ENCODE measurements at places on chromosomes 2 and 18.

DNA sequence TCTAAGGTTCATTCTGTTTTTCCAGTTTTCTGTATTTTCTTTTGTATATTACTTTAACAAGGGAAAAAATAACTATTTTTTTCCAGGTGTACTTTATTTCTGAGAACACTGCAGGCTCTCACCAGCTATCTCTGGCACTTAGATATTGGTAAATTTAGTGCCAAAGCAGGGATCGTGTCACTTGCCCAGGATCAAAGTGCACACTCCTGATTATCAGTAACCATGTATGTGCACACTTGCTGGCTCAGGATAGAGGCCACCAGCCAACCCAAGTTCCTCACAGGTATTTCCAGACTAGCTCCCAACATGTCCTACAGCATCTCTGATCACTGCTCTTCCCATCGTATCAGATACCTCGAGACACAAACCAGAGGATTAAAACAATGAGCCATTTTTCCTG, 5.8 kb upstream of the FZD5 start:
- H3K27me3 ChIP-seq: no peaks in the 10 kb centered on the region
- DNase-seq: no peak

DNA sequence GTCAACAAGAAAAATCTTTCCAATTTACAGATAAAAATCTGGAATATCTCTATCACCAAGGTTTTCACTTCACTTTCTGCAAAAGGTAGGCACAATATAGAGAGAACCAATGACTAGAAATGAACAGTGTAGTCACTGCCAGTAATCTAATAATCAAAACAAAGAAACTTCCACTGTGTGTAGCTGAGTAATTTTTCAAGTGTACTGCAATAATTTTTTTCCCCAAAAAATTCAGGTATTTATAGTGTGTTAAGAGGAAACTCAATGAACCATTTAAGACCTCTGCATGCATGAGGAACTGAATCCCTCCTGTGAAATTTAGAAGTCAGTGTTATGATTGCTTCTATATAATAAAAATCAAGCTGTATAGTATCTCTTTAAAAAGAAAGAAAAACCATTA, 121.8 kb downstream of the MEMO1 start:
- peaks cover 10% of the 10 kb centered on the region for H3K36me3 ChIP-seq
- H3K4me1 ChIP-seq: no peaks in the 10 kb centered on the region
- H3K27me3 ChIP-seq: no peaks in the 10 kb centered on the region

DNA sequence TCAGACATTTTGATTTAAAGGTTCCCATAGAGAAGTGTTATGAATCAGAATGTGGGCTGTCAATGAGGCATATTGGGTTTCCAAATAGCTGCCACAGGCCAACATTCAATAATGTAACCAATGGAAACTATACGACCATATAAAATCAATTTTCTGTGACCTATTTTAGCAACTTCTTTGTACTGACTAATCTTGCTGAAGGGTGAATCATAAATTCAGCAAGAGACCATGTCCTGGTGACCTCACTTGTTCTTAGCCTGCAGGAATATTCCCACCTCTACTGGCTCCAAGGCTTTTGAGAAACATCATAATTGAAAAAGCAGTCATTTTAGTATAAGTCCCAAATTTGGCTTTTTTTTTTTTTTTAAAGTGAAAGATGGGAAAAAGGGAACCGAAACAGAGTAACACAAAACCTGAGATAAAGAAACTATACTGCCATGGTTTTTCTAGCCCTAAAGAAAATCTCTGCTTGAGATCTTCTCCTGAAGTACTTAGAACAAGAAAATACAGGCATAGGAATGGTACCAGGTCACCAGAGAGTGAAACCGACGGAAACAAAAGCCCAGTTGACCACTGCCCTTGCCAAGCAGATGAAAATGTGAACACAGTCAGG, 32.1 kb downstream of the PLEKHM3 start:
- no peaks in the 10 kb centered on the region for H3K36me3 ChIP-seq
- H3K27me3 ChIP-seq: no peaks in the 10 kb centered on the region
- DNase-seq: no peak
- H3K4me3 ChIP-seq: no peak overlapping the region

DNA sequence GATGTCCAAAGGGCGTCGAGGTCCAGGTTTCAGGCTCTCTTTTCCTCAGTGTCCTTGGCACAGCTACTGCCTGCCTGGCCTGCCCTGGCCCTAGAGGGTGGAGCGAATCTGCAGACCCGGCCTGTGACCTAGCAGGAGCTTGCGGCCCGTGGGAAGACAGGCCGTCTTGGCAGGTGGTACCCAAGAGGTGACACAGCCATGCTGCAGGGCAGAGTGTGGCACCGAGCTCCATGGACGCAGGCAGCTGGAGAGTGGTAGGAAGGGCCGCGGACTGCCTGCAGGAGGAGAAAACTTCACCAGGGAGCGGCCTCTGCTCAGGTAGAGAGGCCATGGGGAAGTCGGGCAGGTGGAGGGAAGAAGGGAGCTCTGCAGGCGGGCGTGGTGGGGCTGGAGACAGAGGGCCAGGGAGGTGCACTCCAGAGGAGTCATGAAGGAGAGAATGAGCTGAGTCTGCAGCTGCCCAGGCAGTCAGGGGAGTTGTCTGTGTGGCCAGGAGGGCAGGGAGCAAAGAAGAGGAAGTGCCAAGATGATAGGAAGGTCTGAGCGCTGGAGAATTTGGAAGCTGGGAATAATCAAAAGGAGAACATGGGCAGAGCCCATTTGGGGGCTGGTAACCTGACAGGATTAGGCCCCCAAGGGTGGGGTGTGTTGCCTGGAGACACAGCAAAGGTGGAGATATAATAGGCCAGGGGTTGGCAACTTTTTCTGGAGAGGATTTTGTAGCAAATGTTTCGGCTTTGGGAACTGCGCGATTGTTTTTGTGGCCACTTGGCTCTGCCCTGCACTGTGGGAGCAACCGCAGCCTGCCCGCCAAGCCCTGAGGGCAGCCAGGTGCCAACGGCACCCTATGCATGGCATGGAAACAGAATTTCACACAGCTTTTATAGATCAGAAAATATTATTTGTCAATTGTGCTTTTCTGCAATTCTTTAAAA, 154.4 kb upstream of the PXDN start:
- no peak for DNase-seq
- no peak overlapping the region for H3K27ac ChIP-seq
- no peaks in the 10 kb centered on the region for H3K4me1 ChIP-seq
- no peaks in the 10 kb centered on the region for H3K27me3 ChIP-seq
- H3K36me3 ChIP-seq: no peaks in the 10 kb centered on the region

DNA sequence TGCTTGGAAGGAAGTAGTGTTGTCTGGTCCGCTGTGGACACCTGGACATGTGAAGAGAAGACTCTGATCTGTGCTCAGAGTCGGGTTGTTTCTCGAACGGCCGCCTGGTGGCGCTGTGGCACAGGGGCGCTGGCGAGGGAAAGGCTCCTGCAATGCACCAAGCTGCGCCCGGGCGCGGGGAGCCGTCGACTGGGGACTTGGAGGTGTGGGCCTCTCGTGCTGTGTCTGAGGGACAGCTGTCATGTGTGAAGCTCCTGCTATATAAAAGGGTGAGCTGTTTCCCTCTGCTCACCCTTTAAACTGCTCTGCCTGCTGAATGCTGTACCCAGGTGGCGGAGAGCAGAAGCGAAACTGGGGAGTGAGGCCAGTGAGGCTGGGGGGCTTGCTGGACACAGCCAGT, 44.0 kb downstream of the GNAL start:
- peak; percentile 81 for DNase-seq
- peaks cover 11% of the 10 kb centered on the region for H3K27me3 ChIP-seq
- H3K4me1 ChIP-seq: peaks cover 8% of the 10 kb centered on the region
- H3K27ac ChIP-seq: no peak overlapping the region
- peak overlapping the region; percentile 20 for H3K4me3 ChIP-seq

DNA sequence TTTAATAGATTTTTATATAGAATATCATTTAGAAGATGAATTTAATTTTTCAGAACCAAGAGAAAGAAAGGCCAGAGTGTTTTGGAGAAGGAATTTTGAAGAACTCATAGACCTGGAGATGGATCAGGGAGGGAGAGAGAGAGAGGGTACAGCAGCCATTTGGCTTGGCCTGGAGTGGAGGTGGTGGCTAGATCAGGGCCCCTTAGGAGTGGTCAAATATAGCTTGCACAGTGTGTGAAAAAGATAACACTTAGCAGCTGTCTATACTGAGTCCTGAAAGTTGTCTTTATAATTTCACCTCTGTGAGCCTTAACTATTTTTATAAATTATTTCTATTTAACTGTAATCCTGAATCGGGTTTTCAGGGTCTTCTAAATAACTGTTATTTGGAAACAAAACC, 38.8 kb upstream of the ACYP2 start:
- H3K4me3 ChIP-seq: no peak overlapping the region
- H3K27ac ChIP-seq: no peak overlapping the region
- DNase-seq: no peak
- H3K4me1 ChIP-seq: no peaks in the 10 kb centered on the region
- H3K27me3 ChIP-seq: no peaks in the 10 kb centered on the region

- no peaks in the 10 kb centered on the region for H3K36me3 ChIP-seq
- no peak overlapping the region for H3K4me3 ChIP-seq
- no peak overlapping the region for H3K27ac ChIP-seq
- peaks cover 13% of the 10 kb centered on the region for H3K4me1 ChIP-seq
- DNase-seq: peak; percentile 84
Observed at GRCh38 chr2:1550658-1551316, 137.5 kb downstream of the TPO start.

DNA sequence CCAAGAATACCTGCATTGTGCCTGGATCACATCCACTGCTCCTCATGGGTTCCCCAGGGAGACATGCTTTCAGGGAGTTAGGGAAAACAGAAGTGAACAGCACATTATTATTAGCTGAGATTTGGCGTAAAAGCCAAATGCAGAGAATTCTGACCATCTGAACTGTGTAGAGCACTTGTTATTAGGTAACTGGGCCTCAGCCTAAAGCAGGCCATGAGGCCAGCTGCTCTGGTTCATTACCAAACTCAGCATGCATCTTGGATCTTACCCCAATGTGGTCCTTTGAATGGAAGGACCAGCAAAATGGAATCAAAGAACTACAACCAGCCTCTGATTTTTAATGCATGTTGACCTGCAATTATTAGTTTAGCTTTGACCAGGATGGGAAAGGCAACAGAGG, 322.3 kb downstream of the KCNS3 start:
- no peak overlapping the region for H3K27ac ChIP-seq
- H3K4me1 ChIP-seq: no peaks in the 10 kb centered on the region
- no peaks in the 10 kb centered on the region for H3K27me3 ChIP-seq
- no peaks in the 10 kb centered on the region for H3K36me3 ChIP-seq
- H3K4me3 ChIP-seq: no peak overlapping the region

DNA sequence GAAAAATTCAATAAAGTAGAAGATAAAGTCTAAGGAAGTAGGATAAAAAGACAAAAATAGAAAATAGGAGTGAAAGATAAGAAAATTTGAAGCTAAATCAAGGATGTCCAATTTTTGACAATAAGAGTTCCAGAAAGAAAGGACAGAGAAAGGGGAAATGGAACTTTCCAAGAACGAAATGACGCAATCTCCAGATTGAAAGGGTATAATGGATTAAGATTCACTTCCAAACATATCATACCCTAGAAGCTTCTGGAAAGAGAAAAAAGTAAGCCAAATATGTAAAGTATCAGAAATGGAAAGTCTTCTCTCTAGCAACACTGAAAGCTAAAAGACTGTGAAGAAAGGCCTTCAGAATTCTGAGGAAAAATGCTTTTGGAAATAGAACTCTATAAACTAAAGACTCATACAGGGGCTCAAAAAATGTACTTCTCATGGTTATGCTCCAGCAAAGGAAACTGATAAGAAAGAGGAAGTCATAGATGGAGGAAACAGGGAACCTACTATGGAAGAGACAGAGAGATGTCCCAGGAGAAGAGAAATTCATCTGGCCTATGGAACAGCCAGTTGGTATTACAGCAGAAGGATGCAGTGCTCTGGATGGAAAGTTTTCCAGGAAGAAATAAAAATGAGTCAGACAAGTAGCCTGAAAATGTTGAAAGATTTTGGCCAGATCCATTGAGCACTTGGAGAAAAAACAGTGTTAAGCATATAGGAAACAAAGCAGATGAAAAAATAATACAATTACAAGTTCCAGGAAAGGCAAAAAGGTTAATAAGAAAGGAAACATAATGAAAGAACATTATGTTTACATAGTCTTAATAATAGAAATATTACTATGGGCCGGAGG, 20.1 kb downstream of the CASP8 start:
- no peak for DNase-seq
- H3K4me3 ChIP-seq: no peak overlapping the region
- peaks cover 11% of the 10 kb centered on the region for H3K4me1 ChIP-seq
- no peaks in the 10 kb centered on the region for H3K27me3 ChIP-seq
- no peak overlapping the region for H3K27ac ChIP-seq

DNA sequence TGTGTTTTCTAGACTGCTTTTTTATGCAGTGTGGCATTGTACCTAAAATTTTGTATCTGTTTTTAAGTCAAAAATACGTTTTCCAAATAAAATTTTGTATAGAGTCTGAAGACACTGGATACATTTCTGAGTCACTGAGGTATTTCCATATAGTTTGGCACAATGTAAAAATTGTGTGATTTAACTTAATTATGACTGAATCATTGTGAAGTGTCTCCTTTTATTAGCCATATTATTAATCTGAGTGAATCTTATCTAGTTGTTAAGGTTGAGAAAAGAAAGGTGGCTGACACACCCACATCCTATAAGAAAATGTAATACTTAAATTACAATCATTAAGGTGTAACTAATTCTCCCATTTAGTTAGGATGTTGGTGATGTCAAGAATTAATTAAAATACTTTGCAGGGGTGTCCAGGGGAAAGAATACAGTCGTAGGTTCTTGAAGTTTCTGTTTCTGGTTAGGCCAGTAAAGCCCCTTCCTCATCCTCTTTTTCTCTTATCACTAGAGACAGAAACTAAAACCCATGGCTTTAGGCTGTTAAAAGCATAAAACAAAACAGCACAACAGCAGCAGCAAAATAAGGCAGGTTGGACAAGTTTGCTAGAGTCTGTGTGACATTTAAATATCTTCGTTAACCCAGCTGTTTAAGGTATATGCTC, 71.6 kb downstream of the UBE2E3 start:
- no peaks in the 10 kb centered on the region for H3K36me3 ChIP-seq
- H3K27ac ChIP-seq: no peak overlapping the region
- no peak overlapping the region for H3K4me3 ChIP-seq
- no peaks in the 10 kb centered on the region for H3K27me3 ChIP-seq

DNA sequence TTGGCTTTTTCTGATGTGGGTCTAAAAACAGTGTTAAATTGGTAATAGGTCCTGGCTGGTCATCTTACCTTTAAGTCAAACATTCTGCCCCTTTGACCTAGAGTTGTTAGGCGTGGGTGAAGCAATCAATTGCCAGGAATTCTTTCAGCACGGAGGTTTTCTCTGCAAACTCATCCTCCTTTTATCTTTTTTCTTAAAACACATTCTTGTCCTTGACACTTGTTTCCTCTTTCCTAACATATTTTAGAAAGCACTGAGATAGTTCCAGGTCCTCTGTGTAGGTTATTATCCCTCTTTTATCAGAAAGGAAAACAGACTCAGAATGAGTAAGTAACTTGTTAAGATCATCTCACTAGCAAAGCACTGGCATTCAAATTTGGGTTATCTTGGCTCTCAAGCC, 18.6 kb upstream of the AP1S3 start:
- H3K4me1 ChIP-seq: peaks cover 11% of the 10 kb centered on the region
- H3K27ac ChIP-seq: no peak overlapping the region
- no peak for DNase-seq
- no peaks in the 10 kb centered on the region for H3K27me3 ChIP-seq
- no peak overlapping the region for H3K4me3 ChIP-seq
